ENCODE measurements at places on chromosomes 2 and 18.

- no peak for DNase-seq
These were observed 290.2 kb downstream of the SOX11 start for GRCh38 chr2:5982193-5982902.

DNA sequence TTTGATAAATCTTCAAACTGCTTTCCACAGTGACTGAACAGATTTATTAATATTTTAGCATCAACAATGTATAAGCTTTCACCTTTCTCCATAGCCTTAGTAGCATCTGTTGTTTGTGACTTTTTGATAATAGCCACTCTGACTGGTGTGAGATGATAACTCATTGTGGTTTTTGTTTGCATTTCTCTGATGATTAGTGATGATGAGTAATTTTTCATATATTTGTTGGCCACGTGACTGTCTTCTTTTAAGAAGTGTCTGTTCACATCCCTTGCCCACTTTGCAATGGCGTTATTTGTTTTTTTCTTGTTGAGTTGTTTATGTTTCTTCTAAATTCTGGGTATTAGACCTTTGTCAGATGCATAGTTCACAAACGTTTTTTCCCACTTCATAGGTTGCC lies 952.9 kb downstream of the TRIB2 start:
- DNase-seq: no peak

DNA sequence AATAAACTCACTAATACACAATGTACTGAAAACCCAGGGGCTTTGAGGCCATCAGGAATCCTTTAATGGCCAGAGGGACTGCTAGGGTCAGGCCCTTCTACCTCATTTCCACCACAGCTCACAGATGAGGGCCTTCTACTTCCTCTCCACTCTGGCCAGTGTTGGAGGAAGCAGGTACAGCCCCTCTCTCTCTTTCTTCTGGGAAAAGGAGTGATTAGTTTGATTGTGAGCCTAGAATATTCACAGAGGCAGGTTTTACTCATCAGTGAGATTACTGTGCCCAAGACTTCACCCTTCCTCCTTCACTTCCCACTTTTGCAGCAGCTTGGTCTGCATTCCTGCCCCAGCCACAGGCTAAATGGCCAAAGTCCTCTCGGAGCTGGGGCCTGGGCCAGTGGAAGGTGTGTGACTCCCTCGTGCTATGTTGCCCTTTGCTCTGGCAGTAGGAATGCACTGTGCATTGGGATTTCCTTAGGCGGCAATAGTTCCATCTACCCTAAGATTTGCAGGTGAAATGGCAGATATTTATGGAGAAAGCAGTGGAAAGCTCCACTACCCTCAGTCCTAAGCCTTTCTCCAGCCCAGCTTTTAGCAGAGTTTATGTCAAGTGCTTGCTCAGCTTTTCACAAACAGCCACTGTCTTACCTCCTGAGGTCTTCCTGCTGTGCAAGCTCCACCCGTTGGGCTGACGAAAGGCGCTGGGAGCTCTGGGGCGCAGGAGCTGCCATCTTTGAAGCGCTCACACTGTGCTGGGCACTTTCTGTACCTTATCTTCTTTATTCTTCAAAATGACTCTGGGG lies 36.2 kb upstream of the YES1 start:
- no peak for DNase-seq

DNA sequence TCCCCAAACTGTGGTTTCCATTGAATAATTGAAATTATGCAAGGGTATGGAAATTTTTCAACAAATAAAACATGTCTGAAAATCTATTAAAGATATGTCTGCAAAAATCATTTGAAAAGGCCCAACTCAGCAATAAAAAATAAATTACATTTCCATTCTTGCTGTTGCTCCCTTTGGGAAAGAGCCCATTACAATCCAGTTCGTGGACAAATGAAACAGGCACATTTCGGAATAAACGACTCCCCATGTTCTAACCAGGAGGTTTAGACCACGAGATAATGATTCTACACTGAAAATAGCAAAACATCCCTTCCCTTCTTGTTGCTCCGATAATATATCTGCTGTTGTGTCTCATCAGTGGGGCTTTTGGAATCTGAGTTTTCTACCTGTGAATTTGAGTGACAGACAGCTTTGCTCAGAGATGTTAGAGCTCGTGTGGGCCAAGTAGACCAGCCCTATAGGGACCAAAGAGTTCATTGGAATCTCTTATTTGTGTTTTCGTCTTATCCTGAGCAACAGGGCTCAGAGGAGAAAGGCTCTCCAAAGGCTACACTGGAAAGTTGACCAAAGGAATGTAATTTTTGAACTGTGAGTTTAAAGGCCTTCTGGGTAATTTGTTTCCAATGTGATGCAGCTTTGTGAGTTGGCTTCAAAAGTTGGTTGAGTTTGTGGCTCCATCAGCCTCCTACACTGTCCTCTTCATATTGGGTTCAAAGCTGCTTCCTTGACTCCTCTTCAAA lies 119.5 kb downstream of the ACTR3 start:
- DNase-seq: no peak

- DNase-seq: no peak
These were observed 300.4 kb upstream of the NETO1 start for GRCh38 chr18:73168236-73168635.

GRCh38 chr2:141497272-141497671 lies 633.5 kb downstream of the LRP1B start:
- DNase-seq: no peak

Measured in effector CD8-positive, alpha-beta T cell (primary cell).